Pancreas (tissue), 10 donors: ENCODE measurements at places on chromosomes 16 and 17. TPM values are rescaled to one million over a fixed set of nuclear protein-coding genes. Genes with fewer than 3 reads are reported as not detected.

- DNase-seq: no peak
Measured at GRCh38 chr17:1110541-1110861, 69.3 kb downstream of the ABR start.

GRCh38 chr16:80778703-80779102 lies 25.7 kb downstream of the CDYL2 start:
- no peak for DNase-seq

DNA sequence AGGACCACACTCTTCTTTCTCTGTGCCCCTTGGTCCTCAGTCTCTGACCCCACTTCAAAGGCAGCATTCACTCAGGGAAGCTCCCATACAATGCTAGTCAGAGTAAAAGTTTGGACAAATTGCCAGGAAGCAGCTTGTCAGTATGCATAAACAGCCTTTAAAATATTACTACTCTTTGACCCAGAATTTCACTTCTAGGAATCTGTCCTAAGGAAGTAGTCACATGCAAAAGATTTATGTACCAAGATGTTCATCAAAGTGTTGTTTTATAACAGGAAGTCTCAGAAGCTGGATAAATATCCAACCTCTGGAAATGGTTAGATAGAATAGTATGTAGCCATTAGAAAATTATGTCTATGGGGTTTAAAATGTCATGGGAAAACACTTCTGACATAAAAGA lies 31.0 kb downstream of the MAPT start:
- DNase-seq: no peak

- DNase-seq: no peak
Measured at GRCh38 chr17:32631341-32632096, 144.7 kb downstream of the CDK5R1 start.

GRCh38 chr17:72004611-72005331 lies 116.0 kb upstream of the SOX9 start:
- no peak for DNase-seq

- no peak for DNase-seq
Measured at GRCh38 chr17:75114552-75115314, 5.0 kb downstream of the ARMC7 start.

GRCh38 chr16:67063008-67063407 lies 34.1 kb downstream of the CBFB start:
- DNase-seq: no peak

DNA sequence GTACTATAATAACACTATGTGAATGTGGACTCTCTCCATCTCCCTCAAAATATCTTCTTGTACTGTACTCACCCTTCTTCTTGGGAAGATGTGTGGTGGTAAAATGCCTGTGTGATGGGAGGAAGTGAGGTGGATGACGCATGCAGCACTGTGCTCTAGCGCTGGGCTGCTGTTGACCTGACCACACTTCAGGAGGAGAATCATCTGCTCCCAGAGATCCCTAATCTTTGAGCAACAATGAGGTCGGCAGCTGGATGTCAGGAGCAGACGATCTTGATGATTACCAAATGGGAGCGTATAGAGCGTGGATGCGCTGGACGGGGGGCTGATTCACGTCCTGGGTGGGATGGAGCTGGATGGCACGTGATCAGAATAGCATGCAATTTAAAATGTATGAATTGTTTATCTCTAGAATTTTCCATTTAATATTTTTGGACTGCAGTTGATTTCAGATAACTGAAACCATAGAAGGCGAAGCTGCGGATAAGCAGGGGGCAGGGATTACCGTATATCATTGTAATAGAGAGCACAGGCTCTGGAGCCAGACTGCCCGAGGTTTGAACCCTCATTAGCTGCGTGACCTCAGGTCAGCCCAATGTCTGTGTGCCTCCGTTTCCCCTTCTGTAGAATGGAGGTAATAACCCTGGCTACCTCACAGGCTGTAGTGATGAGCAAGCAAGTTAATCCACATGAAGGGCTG lies 23.7 kb upstream of the CYLD start:
- DNase-seq: no peak

DNA sequence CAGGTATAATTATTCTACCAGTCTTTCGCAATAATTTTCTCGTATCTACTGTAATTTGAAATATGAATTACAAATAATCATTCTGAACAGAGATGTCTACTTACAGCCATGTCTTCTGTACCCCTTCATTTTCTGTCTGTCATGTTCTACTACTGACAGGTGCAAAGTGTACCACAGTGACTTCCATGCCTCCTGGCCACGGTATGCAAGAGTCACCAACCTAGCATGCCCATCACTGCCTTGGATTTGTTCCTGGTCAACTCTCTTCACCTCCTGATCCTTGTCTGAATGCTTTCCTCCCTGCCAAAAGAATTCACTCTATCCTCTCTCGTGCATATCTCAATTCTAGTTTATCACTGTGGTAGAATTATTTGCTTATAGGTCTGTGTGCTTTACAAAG lies 755.4 kb downstream of the KCNJ2 start:
- no peak for DNase-seq

- DNase-seq: no peak
Measured at GRCh38 chr16:70743791-70744190, 57.2 kb downstream of the VAC14 start.

- DNase-seq: no peak
Measured at GRCh38 chr17:413016-413350, 60.4 kb upstream of the RPH3AL start.

- DNase-seq: no peak
Measured at GRCh38 chr17:79715098-79715942, 15.4 kb upstream of the ENPP7 start.

DNA sequence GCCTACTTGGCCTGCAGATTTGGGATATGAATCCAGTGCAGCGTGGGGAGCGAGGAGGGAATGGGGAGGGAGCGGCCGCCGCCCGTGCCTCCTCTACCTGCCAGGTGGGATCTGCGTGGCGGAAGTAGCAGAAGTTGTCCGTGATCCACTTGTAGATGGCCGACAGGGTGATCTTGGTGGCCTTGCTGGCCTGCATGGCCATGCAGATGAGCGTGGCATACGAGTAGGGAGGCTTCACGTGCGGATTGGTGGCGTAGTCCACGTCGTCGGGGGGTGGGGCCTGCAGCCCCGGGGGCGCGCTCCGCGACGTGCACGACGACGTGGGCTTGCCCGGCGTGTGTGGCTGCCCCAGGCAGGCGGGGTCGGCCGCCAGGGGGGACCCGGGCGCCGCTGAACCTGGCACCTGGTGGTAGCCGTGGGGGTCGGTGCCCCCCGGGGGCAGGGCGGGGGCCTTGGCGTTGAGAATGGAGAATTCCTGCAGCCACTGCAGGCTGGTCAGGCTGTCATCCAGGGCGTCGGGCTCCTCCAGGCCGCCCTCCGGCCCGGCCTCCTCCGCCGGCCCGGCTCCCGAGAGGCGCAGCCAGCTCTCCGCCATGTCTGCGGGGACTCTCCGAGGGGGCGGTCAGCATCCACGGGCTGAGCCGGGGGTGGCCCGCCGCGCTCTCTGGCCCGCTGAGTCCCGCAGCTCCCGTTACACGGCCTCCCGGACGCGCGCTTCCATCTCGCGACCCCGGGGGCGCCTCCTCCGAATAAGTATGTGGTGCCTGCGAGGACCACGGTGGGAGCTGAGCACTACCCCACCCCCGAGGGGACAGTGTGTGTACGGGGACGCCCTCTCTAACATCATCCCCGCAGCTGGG lies 1.0 kb downstream of the FOXJ1 start:
- DNase-seq: peak; percentile 25

DNA sequence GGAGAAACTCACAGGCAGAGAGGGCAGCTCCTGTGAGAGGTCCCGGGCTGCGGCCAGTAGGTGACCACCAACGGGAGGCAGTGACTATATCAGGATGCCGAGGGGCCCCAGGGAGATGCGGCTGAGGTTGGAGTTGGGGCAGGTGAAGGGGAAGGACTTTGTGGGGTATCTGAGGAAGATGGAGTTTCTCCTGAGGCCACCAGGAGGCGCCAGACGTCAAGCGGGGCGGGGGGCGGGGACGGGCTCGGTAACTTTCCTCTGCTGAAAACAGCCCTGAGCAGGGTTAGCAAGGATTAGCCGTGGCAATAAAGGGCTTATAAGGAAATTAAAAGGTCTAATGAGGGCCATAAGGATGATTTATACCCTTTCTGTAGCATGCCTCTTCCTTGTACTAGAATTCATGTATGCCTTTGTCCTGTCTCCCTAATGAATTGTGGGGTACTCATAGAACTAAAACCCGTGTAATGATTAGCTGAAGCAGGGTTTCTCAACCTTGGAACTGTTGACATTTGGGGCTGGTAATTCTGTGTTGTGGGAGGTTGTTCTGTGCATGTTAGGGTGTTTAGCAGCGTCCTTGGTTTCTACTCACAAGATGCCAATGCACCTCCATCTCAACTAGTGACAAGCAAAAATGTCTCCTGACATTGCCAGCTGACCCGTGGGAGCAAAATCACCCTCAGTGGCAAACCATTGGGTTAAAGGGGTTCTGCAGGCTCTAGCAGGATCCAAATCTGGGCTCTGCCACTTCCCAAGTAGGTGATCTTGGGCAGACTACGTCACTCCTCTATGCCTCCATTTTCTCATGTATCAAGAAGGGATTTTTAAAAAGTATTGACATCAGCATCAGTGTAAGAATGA lies 74.8 kb upstream of the GRIN2A start:
- peak; percentile 50 for DNase-seq

TBC1D3G gene
- total RNA-seq: not detected

CDH13 gene
- total RNA-seq: 0.16 TPM

SCIMP gene
- total RNA-seq: 2.2 TPM

NLRC3 gene
- total RNA-seq: 0.12 TPM

DNAAF8 gene
- total RNA-seq: 1.0 TPM

KRTAP1-4 gene
- total RNA-seq: not detected
